Pancreas (tissue), 10 donors: ENCODE measurements at places on chromosomes 7 and 10. TPM values are rescaled to one million over a fixed set of nuclear protein-coding genes. Genes with fewer than 3 reads are reported as not detected.

HNRNPH3 gene
- total RNA-seq, result 30.1 TPM

CLDN3 gene
- total RNA-seq, result 45.2 TPM

GNGT1 gene
- total RNA-seq, result not detected

GRCh38 chr7:137875746-137876145 is 29.0 kb upstream of the DGKI start:
- no peaks in the 10 kb centered on the region for H3K4me1 ChIP-seq
- H3K27ac ChIP-seq, result no peak overlapping the region
- no peaks in the 10 kb centered on the region for H3K27me3 ChIP-seq
- H3K36me3 ChIP-seq, result no peaks in the 10 kb centered on the region
- H3K4me3 ChIP-seq, result no peak overlapping the region
- no peak for DNase-seq

GRCh38 chr7:77566421-77566820 is 29.3 kb downstream of the PTPN12 start:
- no peaks in the 10 kb centered on the region for H3K27me3 ChIP-seq
- no peak for DNase-seq
- H3K4me1 ChIP-seq, result peaks cover 5% of the 10 kb centered on the region
- H3K4me3 ChIP-seq, result no peak overlapping the region
- no peaks in the 10 kb centered on the region for H3K36me3 ChIP-seq
